ENCODE measurements at places on chromosomes 6 and 20.

- DNase-seq = no peak
Observed at GRCh38 chr6:5059036-5059896, 25.9 kb upstream of the PPP1R3G start.

DNA sequence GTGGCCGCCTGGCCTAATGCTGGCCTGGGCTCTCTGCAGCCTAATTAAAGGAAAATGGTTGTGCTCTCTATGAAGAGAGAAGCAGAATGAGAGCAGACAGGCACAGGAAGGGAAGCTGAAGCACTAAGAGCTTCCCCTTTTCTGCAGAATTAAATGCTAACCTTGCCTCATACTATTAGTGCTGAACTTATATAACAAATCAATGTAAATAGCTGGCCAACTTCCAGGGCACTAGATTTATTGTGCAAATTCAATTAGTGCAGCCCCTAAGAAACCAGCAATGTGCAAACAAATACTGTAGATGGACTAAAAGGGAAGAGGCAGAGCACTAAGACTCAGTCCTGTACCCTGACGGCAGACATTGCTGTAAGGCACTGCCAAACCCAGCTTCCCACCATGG is 36.1 kb upstream of the INSM1 start:
- DNase-seq = no peak

GRCh38 chr6:20955131-20955530 is 420.9 kb downstream of the CDKAL1 start:
- no peak for DNase-seq

DNA sequence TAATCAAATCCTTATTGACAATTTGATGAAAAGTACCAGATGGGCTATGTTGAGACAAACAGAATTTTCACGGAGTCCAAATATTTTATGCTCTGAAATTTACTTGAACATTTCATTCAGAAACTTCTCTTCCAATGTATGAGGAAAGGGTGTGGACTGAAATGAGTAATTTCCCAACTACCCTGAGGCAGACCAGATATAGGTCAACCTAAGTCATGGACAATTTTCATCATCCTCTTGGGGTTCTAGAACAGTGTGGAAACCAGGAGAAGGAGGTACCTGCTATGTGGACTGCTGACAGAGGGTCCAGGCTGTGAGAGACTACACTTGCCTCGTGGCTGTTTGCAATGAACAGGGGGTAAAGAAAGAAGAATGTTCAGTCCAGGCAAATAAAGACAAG is 323.0 kb downstream of the ESR1 start:
- no peak for DNase-seq

GRCh38 chr6:135030056-135030473 is 24.6 kb downstream of the HBS1L start:
- no peak for DNase-seq

- no peak for DNase-seq
Observed at GRCh38 chr6:21886542-21887151, 293.1 kb downstream of the SOX4 start.

- DNase-seq = no peak
Observed at GRCh38 chr6:160226118-160226591, 32.5 kb downstream of the SLC22A2 start.

- DNase-seq = no peak
Observed at GRCh38 chr6:144264270-144265060, 20.7 kb upstream of the UTRN start.

GRCh38 chr6:142303176-142303533 is 1.3 kb downstream of the ADGRG6 start:
- no peak for DNase-seq

DNA sequence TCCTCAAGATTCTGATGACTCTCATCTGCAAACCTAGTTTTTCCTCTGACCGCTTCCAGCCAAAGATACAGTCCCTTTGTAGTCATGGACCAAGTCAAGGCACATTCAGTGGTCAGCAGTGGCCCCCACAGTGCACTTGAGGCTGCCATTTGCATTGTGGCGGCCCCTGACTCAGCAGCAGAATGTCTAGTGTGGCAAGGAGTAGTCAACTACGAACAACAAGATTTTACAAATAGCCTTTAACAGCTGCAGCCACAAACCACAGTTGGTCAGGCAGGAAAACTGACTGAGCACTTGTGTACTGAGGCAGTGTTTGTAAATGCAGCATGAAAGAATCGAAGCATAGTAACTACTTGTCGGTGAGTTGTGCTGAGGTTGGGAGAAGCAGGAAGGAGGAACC is 49.6 kb downstream of the SLC2A12 start:
- no peak for DNase-seq

DNA sequence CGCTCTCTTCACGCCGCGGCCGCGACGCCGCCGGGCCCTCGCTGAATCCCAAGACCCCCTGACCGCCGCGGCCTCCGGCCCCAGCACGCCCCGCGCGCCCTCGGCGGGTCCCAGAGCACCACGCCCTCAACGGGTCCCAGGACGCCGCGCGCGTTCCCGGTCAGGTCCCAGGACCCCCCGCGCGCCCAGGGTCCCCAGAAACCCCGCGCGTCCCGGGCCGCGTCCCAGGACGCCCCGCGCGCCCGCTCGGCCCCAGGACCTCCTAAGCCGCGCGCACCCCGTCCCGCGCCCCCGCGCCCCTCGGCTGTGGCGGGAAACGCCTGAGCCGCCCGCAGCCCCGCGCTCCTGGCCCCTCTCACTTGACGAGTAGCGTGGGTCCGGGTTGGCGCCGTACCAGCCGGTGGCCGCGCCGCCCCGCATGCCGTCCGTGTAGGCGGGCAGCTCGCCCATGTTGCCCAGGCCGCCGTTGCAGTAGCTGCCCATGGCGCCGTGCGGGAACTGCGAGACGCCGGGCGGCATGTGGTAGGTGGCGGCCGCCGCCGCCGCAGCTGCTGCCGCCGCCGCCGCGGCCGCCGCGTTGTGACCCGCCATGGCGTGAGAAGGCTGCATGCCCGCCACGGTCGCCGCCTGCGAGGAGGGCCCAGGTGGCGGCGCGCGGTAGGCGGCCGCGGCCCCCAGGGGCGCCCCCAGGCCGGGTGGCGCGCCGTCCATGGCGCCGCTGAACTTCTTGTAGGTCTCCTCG is 556 bp downstream of the NKX2-4 start:
- peak; percentile 2 for DNase-seq

DNA sequence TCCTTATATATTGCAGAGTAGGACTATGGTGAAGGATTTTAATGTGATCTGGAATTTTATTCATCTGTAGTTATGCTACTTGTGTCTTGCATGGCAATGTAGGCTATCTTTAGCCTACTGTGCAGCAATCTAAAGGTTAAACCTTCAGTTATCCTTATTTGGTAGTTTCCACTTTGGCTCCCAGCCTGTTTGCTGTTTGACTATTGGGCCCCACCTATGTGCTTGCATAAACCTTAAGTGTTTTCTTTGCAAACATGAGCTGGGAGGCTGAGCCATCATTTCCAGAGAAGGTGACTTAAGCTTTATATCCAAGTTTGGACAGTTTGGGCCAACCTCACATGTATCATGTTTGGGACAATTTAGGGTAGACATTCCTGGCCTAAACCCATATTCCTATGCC is 537.5 kb downstream of the BTBD3 start:
- DNase-seq = no peak

GRCh38 chr20:18926965-18927364 is 113.4 kb downstream of the SCP2D1 start:
- no peak for DNase-seq

DNA sequence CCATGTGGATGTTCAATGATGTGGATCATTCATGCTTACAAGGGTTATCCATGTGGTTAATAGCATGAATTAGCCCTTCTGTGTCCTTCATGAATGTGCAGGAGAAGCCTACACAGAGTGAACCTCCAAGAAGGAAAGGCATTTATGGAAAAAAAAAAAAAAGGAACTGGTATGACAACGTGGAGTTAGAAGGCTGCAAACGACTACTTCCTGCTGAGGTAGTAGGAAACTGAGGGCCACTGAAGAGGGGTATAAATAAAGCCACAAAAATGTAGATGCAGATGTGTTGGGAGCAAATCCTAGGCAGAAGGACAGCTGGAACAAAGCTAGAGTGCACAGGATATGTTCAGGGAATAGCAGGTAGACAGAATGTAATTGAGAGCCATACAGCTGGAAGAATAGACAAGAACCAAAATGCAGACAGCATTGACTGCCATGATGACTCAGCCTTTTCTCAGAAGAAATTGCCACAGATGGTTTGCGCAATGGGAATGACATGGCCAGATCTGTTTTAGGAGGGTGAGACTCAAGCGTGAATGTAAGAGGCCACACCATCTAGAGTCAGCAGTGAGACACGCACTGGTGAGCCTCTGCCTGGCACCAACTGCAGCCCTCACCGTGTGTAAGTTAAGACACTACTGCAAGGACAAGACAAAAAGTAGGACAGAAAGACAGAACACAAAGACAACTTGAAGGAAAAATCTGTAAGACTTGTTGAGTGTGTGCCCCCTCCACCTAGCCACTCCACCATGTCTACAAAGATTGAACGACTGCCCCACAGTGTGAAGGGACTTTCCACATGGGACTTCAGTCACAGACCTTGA is 79.8 kb downstream of the KIF13A start:
- no peak for DNase-seq

GRCh38 chr20:38776363-38776762 is 28.1 kb downstream of the ACTR5 start:
- DNase-seq = no peak

GRCh38 chr6:15841937-15842726 is 179.3 kb upstream of the DTNBP1 start:
- no peak for DNase-seq

GRCh38 chr6:149164199-149164750 is 153.2 kb upstream of the TAB2 start:
- DNase-seq = no peak

DNA sequence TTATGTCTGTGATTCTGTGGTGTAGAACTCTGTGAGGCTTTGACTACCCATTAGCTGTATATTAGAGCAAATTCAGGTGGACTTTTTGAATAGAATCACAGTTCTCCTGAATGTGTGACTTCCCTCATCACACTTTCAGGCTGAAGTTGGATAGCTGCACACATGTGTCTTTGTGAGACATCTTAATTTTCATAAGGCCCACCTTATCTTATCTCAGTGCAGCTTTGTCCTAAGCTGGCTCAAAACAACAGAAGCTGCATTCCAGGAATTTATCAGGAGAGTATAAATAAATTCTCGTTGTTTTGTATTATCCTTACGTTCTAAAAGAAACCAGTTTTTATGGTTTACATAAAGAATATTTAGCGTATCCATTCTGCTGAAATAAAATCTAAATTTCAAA is 26.2 kb upstream of the SLC35D3 start:
- no peak for DNase-seq

- no peak for DNase-seq
Observed at GRCh38 chr6:18101271-18101670, 21.2 kb downstream of the NHLRC1 start.

DNA sequence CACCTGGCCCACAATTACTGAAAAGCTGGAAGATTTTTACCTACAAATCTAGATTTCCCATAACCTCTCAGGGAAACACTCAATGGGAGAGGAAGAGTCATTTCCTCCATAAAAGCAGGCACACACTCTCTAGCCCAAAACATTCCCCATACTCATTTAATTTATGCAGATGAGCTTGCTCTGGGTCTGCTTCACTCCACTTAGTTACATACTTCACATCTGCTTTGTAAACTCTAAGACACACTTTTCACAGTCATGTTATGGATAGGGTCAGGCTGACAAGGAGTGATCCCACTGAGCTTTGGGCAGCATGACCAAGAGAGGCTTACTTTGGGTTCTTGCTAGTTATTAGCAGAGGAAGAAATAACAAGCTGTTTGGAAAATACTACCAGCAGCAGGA is 27.4 kb downstream of the TRPC4AP start:
- no peak for DNase-seq

- no peak for DNase-seq
Observed at GRCh38 chr6:156773935-156774852, 3.0 kb upstream of the ARID1B start.

DNA sequence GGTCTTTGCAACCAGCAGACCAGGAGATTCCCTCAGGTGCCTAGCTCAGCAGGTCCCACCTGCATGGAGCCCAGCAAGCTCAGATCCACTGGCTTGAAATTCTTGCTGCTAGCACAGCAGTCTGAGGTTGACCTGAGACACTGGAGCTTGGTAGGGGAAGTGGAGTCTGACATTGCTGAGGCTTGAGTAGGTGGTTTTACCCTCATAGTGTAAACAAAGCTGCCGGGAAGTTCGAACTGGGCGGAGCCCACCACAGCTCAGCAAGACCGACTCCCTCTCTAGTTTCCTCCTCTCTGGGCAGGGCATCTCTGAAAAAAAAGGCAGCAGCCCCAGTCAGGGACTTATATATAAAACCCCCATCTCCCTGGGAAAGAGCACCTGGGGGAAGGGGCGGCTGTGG is 34.3 kb downstream of the PRSS35 start:
- no peak for DNase-seq

DNA sequence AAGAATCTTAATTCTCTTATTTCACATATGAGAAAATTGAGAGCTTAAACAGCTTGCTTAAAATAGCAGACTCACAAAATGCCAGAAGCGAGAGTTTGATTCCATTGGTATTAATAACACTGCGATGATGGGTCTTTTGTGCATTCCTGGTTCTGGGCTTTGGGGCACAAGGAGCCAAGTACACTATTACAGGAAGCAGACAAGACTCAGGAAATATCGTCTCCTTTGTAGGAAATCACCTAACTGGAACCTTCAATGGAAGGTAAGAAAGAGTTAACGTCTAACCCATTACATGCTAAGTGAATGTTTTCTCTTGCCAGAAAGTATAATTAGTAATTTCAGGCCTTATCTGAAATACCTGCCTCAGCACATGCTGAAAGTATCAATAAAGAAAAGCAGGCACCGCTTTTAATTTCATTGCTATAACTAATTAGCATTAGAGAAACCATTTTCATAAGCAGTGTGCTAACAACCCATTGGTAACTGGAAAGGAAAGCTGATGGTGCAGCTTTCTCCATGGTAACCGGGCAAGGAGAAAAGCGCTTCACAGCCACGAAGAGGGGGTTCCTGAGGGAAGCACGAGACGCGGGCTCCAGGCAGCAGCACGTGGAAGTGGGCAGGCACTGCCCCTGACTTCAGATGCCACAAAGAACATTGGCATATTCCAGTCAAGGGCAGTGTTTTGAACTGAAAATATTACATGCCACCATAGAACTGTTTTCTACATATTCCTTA is 206.7 kb upstream of the AGPAT4 start:
- DNase-seq = no peak

- DNase-seq = no peak
Observed at GRCh38 chr6:26224547-26224912, 137.3 kb downstream of the HFE start.

GRCh38 chr6:27140999-27141528 is 106.4 kb upstream of the PRSS16 start:
- DNase-seq = no peak

All from T-helper 9 cell (primary cell).